Activated naive CD8-positive, alpha-beta T cell treated with anti-CD3 and anti-CD28 coated beads for 36 hours (primary cell): ENCODE measurements at places on chromosomes 3 and 15.

DNA sequence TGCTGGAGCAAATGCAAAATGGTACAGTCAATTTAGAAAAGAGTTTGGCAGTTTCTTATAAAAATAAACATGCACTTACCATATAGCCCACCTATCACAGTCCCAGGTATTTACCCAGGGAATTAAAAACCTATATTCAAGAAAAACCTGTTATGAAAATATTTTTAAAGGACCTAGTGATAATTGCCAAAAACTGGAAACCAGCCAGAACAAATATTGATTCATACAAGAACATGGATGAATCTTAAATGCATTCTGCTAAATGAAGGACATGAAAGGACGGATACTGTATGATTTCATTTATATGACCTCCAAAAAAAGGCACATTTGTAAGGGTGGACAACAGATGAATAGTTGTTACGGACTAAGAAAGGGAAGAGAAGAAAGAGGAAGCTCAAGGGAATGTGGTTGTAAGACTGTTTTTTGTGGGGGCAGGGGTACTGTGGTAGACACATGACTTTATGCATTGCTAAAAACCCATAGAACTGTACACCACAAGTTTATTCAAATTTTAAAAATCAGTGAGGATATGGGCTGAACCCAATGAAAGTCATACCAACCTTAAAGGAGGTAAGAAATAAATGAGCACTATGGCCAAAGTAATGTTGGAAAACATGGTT is 61.0 kb downstream of the ZBBX start:
- no peak for DNase-seq

- no peak for DNase-seq
Observed at GRCh38 chr3:52986049-52986448, 59.8 kb downstream of the SFMBT1 start.

GRCh38 chr3:66355394-66355793 is 134.6 kb downstream of the SLC25A26 start:
- DNase-seq: no peak

- no peak for DNase-seq
Observed at GRCh38 chr3:151290673-151291072, 12.3 kb upstream of the P2RY14 start.

DNA sequence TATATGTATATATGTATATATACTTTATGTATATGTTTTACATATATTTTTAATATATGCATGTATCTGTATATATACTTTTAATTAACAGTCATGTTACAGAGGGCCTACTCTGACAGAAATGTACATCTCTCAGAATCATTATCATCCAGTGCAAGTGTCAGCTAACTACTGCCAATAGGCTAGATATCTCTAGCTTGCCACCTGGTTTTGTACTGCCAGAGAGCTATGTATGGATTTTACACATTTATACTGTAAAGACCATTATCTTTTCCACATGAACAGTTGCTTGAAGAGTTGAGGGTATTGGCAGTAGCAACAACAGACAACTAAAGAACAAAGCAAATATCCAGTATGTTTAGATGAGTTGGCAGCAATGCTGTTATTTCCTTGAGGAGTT is 99.7 kb upstream of the VGLL3 start:
- DNase-seq: no peak

DNA sequence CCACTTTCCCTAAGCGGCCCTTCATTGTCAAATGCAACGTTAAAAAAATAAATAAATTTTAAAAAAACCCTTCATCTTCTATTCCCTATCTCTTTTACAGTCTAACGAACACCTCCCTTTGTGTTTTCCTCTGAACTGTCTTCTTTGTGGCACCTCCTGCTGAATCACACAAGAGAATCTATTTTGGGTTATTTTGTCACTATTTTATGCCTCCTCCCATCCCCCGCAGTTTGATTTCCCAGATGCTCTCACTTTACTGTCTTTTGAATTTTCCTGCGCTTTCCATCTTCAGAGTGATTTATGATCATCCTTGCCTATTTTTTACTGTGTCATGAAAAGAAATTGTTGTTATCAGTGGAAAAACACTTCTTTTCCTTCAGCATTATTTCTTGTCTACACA is 32.5 kb downstream of the RYR3 start:
- no peak for DNase-seq

DNA sequence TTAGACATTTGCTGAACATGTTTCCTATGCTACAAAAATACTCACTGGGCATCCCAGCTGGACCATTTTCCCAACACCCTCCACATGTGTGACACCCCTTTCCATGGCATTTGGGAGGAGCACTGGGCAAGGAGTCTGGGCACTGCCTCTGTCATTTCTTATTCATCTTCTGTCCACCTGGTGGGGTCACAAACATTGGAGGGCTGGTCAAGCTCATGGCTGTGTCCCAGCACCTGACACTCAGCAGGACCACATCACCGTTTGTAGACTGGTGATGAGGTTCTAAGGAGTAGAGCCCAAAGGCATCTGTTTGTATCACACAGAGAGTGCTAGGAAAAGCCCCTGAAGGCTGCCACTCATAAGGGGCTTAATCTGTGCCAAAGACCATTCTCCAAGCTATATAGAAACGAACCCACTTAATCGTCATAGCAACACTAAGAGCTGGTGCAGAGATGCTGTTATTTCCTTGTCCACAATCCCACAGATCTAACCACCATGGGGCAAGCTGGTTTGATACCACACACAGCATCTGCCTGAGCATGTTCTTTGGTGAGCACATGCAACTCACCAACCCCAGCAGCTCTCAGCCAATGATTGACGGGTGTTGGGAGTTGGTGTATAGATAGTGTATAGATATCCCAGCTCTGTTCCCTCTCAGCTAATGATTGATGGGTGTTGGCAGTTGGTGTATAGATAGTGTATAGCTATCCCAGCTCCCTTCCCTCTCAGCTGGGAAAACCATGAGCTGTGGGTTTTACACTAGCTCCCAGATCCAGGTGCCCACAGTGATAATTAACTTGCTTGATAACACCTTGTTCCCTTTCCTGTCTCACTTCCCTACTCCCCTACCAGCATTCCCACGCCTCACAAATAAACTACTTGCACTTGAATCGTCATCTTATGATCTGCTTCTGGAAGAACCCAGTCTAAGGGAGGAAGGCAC is 42.7 kb upstream of the ATP2B2 start:
- no peak for DNase-seq
